Fibroblast of skin of back (primary cell): ENCODE measurements at places on chromosomes 7 and 10.

GRCh38 chr7:30270921-30271320 is 13.5 kb upstream of the ZNRF2 start:
- DNase-seq: no peak

DNA sequence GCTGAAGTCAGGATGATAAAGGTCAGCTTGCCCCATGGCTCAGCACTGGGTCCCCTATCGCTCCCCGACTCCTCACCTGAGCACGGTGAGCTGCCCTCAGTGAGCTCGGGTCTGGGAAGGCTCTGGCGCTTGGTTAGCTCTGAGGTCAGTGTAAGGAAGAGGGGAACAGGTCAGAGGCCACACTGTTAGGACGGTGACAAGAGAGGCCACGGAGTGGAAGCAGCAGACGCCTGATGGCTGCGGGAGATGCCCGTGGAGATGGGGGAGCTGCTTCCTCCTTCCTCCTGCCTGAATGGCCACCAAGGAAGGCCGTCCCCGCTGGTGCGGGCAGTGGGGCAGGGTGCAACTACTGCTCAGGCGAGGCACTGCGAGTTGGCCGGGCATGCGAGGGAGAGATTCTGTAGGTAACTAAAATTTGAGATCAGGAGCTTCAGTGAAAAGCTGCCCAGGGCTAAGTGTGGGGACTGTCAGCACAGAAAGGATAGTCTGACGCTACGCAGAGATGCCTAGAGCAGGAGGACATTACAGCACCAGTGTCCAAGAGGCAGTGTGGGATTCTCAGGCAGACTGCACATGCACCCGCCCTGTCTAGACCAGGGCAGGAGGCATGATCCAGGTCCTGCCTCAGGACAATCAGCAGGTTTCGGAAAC is 231.3 kb upstream of the GRB10 start:
- no peak for DNase-seq

DNA sequence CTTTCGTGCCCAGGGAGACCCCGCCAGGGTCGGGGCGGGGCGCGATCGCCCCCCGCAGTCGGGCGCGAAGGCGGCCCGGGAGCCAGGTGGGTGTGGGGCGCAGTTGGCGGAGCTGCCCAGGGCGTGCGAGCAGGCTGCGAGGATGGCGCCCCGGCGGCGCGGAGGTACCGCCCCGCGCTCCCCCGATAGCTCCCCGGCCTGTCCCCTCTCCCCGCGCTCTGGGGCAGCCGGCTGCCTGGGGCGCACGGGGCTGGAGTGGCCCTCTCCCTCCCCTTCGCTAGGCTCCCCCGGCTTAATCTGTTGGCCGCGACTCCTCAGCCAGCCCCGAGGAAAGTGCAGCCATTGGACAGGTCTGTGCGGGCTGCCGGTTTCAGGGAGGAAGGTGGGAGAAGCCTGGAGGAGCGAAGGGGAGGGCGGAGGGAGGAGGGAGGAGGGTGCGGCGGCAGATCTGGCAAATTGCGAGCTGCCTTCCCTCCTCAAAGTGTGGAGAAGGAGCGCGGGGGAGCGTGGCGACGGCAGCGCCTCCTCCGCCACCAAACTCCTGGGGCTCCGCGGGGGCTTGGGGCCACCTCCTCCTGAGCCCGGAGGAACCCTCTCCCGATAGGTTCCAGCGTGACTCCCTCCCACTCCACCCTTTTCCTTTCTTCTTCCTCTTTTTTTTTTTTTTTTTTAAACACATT is 361 bp upstream of the PLXDC2 start:
- DNase-seq: peak; percentile 50

- peak; percentile 96 for DNase-seq
Measured at GRCh38 chr7:23333671-23334246, 34.6 kb downstream of the MALSU1 start.

- peak; percentile 50 for DNase-seq
Measured at GRCh38 chr7:88243345-88243909, 23.6 kb upstream of the SRI start.

DNA sequence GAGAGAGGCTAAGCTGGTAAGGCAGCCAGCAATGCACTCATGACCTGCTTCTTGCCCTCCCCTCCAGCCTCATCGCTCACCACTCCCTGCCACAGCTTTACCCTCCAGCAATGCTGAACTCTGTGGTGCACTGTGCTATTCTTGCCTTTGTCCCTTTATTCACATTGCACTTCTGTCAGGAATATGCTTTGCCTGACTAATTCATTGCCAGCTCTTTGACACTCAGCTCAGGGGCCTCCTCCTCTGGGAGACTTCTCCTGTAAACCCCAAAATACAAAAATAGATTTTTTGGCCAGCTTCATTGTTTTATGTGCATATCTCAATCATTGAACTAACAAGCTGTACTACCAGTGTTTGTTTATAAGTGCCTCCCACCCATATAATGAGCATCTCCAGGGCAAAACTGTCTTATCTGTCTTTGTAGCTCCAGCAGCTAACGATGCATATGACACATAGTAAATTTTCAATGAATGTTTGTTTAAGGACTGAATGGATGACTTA is 8.2 kb downstream of the CNNM1 start:
- DNase-seq: no peak

DNA sequence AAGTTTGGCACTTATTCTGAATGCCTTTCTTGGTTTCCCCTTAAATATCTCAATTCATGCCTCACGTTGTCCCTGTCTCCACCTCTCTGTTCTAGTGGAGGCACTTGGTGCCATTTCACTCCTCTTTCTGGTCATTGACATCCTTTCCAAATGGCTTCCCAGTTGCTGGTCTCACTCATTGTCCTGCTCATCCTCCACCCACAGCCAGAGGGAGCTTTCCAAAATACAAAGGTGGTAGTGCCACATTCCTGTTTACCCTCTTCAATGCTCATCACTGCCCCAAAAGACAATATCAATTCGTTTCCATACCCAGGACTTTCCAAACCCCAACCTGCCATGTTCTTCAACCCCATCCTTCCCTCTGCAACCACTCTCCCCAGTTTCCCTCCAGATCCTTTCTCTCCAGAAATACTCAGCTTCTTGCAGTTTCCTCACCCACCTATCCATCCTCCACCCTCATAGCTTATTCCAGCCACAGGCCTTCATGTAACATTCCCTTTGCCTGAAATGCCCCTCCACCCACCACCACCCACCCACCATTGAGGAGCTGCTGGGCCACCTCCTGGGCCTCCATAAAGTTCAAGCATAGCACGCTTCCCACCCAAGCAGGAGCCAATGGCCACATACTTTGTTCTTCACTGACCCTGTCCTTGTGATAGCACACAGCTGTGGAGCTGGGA is 63.1 kb upstream of the ADRB1 start:
- no peak for DNase-seq

DNA sequence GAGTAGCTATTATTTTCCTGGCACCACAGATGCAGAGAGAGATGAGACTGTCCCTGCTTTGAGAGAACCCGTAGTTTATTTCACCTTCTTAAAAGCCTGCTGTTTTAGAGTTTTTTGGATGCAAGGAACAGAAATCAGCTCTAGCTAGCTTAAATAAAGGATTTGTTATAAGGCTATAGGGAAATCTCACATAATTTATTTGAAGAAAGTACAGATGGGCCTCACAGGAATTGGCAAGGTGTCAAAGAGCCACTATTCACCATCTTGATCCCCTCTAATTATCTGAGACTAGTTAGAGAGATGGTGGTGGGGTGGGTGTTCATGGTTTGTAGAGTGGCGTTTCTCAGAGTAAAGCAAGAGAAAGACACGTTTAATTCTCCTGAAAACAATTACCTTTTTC is 7.3 kb downstream of the KMT2E start:
- no peak for DNase-seq

DNA sequence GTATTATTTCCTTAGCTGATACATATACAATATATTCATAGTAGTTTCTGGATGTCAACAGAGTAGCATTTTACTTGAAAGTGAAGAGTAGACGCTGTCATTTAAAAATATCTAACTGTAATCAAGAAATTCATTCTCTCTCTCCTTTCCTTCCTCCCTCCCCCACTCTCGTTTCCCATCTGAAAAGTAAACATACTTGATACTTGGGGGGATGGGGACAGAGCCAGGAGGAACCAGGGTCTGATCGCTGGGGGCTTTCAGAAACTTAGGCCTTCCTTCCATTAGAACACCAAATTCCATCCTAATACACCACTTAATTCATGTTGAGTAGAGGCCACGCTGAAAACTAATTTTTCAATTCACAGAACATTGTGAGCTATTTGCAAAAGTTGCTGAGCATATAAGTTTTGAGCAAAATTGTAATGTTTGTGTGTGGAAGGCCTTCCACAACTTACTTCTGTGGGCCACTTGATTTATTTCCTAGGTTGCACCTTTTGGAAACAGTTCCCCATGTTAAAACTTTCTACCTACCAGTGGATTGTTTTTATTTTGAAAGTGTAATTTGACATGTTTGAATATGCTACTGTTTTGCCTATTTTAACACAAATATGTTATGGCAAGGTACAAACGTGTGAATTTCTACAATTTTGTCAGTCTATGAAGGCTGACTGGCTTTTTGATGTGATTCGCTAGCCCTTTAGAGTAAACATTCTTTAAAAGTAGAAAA is 35.2 kb downstream of the CNPY1 start:
- DNase-seq: no peak

GRCh38 chr10:32956365-32957197 is 1.4 kb downstream of the ITGB1 start:
- DNase-seq: no peak

- no peak for DNase-seq
Measured at GRCh38 chr10:34494012-34494411, 321.1 kb downstream of the PARD3 start.

GRCh38 chr10:116763440-116763839 is 21.1 kb upstream of the HSPA12A start:
- DNase-seq: no peak

GRCh38 chr10:132810141-132810806 is 24.3 kb upstream of the NKX6-2 start:
- no peak for DNase-seq
